ENCODE measurements at places on chromosomes 16 and 17. TPM values are rescaled to one million over a fixed set of nuclear protein-coding genes. Genes with fewer than 3 reads are reported as not detected.

Gene KRTAP2-3
- not detected for polyA plus RNA-seq

Gene TNFRSF17
- not detected for polyA plus RNA-seq

Gene KRT33A
- polyA plus RNA-seq, result not detected

Gene SLC25A19
- 20.6 TPM for polyA plus RNA-seq

Gene ITGAL
- not detected for polyA plus RNA-seq

Gene SLC38A8
- polyA plus RNA-seq, result not detected

Gene OR1A1
- not detected for polyA plus RNA-seq

Gene SLC16A13
- polyA plus RNA-seq, result 16.8 TPM

Gene TEX14
- polyA plus RNA-seq, result 0.02 TPM

Gene OR4D1
- polyA plus RNA-seq, result not detected

Gene GGA3
- 41.6 TPM for polyA plus RNA-seq

DNA sequence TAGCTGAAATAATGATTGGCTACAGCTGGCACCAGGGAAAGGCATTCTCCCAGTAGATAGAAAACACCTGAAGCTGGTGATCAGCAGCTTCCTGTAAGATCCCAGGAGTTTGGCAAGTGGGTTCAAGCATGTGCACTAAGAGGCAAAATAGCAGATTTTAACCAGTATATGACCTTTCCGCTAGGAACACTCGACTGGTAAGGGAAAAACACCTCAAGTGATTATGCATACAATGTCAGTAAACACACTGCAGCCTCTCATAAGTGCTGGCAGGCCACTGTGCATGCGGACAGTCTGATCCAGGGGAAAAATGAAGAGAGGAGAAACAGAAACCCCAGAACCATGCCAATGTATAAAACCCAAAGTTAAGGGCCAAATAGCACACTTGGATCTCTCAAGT, 49.0 kb upstream of the HLF start:
- DNase-seq, result no peak

- peak; percentile 46 for DNase-seq
Observed at GRCh38 chr17:78168903-78169793, 767 bp downstream of the SYNGR2 start.

DNA sequence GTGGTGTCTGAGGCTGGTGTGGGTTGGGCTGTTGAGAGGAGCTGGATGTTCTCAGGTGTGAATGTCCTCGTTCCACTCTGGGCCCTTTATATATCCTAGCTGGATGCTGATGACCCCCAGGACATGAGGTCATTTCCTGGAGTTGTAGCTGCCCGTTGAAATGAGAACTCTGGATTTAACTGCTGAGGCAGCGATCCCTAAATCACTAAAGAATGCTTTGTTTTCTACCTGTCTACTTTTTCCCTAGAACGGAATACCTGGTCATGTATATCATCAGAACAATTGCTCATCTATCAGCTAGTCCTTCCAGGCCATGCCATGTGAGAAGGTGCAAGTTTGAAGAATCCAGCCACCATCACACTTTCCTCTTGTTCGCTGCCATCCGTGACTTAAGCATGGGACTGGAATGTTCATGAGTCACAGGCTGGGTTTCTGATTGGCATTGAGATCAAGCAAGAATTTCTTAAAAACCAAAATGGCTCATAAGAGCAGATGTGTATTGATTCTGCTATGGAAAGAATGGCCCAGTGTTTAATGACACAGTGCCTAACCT, at the start of gene KRTAP2-3:
Gene KRTAP2-3 (minus strand): TSS at position 63 of the 553 bp plus-strand sequence. CDS start 64 bp downstream, outside the sequence.
- no peak for DNase-seq

GRCh38 chr17:40647624-40648383, at the start of gene SMARCE1:
Gene SMARCE1 (minus strand): TSS chr17:40647818. CDS start chr17:40645802, 2,016 bp downstream.
- peak; percentile 83 for DNase-seq

GRCh38 chr17:36919407-36919968, 17.8 kb upstream of the LHX1 start:
- no peak for DNase-seq

DNA sequence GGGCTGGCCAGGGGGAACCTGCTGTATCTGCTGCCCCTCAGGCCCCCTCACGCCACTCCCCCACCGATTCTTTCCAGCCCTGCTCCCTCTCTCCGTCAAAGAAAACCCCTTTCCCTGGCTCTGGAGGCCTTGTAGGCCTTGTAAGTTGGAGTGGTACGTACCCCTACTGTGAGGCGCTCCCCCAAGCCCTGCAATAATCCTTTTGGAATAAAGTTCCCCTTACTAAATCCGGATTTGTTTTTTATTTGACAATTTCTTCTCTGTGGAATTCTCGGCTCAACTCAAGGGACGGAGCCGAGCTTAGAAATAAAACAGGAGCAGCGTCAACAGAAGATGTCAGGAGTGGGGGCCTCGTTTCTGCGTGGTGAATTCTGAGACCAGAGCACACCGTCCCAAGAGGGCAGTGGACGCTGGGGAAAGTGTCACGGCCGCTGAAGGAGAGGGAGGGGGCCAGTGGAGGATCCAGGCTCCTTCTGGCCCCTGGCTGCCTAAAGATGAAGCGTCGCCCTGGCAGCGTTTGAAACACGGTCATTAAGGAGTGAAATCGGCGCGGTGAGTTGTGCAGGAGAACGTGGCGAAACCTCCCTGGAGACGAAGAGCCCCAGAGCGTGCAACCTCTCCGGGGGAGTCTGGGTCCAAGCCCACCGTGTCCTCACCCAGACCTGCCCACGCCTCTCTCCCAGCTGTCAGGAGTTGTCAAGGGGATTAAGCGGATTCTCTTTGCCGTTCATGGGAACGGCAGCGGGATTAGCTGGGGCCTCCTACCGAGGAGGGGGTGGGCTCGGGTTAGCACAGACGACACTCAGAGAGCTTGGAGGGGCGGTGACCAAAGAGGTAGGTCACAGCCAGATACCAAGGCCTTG, 47.0 kb downstream of the SLC7A5 start:
- no peak for DNase-seq

DNA sequence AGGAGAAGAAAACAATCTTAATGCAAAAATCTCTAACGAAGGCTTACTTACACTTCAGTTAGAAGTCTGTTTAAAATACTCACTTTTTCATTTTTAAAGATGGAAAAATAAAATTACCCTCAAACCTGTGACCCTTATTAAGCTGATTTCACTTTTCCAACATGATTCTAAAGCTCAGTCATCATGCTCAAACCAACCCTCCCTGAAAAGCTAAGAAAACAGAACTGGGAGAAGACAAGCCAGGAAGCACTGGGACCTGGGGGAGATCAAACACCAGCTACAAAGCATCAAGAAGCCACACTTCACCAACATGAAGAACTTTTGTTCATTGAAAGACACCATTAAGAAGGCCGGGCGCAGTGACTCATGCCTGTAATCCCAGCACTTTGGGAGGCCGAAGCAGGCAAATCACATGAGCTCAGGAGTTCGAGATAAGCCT, 88.8 kb downstream of the LITAF start:
- peak; percentile 44 for DNase-seq

DNA sequence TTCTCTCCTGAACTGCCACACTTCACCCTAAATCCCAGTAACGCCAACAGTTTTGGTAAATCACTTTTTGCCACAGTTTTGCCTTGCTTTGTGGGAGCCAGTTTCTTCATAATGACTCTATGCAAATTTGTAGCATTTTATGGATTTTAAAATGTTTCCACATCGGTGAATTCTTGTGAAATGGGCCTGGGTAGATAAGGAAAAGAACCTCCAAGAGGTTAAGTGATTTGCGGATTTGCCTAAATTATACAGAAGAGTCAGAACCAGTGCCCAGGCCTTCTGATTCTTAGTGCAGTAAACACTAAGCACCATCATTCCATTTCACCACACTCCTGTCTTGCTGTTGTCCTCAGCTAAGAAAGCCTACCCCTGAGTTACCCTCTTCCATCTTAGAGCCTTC, 17.9 kb downstream of the MINK1 start:
- DNase-seq, result no peak

GRCh38 chr17:9306086-9306485, 269.5 kb downstream of the STX8 start:
- no peak for DNase-seq

GRCh38 chr17:47851764-47852112, 775 bp upstream of the SP6 start:
- no peak for DNase-seq

DNA sequence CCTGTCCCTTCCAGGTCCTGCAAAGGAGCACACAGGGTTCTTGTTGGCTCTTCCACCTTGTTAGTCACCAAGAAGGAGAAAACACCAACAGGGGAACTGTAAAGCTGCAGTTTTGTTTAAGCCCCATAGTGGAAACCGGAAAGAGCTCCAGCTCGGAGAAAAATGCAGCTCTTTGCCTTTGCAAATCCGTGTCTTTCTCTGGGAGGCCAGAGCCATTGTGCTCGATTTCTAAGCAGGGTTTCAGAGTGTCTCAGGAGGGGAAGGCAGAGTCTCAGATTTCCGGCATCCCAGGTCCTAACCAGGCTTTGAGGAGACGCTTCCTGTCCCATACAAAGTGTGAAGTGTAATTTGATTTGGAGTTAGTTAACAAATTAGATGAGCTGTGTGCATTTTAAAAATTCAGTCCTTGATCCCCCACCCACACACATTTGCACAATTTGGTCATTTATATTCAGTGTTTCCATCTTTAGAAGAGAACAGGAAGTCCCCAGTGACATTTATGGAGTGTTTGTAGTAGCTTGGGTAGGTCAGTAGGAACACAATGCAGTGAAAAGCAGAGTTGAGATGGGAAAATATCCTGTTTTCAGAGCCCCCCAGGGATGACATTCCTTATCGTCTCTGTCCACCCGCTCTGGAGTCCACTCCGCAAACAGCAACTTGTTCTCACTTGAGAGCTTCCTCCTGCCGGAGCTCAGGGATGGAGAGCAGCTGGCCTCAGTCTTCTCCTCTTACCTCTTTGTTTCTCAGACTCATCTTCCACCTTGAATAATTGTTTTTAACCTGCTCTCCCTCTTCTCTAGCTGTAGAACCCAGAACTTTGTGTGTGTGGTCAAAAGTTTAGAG, 331.9 kb downstream of the SEC14L1 start:
- DNase-seq, result peak; percentile 28

- peak; percentile 92 for DNase-seq
Observed at GRCh38 chr17:1002771-1003555, 6.0 kb downstream of the TIMM22 start.

GRCh38 chr16:8120001-8120400, 470.3 kb downstream of the TMEM114 start:
- no peak for DNase-seq

DNA sequence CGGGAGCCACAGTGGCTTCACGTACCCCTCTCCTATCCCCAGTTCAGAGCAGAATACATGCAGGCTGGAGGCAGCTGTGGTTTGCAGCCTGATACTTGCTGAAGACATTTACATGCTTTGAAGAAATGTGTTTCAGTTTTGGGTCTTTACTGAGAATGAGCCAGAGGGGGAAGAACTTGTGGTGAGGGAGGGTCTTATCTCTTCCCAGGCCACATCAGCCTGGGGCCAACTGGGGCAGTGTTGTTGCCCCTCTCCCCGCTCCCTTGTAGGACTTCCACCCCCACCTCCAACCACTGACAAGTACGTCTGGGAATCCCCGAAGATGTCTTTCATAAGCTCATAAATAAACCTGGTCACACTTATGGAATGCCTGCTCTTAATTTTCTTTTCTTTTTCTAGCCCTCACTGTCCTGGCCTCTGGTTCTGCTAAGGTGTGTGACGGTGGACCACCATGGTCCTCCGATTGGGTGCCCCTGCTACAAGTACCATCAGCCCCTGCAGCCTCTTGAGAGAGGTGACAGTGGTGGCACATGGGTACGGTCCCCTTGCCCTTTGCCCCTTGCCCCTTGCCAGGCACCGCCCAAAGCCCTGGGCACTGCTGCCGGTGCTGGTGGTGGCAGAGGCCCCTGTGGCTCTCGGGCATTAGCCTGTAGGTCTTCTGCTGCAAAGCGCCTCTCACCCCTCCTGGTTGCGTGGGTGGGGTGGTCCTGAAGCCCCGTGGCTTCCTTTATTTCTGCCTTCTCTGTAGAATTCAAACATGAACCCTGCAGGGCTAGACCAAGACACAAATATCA, 144.8 kb upstream of the RPH3AL start:
- DNase-seq, result no peak

- no peak for DNase-seq
Observed at GRCh38 chr16:24921229-24921628, 75.5 kb downstream of the SLC5A11 start.

- peak; percentile 48 for DNase-seq
Observed at GRCh38 chr16:74617206-74617788, 10.4 kb upstream of the GLG1 start.

DNA sequence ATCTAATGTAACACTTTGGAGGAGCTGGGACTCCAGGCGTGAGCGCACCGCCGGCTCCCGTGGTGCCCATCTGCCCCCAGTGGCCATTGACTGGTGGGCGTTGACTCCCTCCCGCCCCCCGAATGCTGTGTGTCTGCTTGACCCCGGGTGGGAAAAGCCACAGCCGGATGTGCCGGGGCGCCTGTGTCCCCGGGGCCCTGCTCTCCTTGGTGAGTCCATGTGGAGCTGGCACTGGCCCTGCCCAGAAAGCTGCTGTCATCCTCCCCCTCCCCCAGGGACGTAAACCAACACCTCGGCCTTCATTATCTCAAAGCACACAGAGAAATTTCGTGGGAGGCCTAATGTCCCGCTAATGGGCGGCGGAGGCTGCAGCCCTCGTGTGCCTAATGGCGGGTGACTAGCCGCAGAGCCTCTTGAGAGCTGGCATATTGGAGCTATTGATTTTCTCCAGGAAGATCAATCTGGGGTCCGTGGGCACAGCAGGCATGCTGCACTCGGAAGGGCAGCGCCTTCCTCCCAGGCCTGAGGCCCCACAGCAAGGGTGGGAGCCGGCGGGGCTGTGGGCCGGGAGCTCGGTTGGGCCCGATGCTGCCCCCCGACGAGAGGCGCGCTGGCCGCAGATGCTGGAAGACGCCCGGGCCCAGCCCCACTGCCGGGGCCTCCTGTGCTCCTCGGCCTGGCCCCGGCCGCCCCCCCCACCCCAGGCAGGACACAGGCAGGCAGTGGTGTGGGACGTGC, 4.0 kb upstream of the PERCC1 start:
- DNase-seq, result no peak

GRCh38 chr17:10156948-10157607, 41.3 kb downstream of the GAS7 start:
- DNase-seq, result no peak

- DNase-seq, result peak; percentile 54
Observed at GRCh38 chr17:56679115-56679776, 85.7 kb downstream of the NOG start.

- DNase-seq, result no peak
Observed at GRCh38 chr16:68345351-68345810, 34.6 kb downstream of the PRMT7 start.

- DNase-seq, result peak; percentile 75
Observed at GRCh38 chr16:87945351-87946042, 5.7 kb upstream of the BANP start.

DNA sequence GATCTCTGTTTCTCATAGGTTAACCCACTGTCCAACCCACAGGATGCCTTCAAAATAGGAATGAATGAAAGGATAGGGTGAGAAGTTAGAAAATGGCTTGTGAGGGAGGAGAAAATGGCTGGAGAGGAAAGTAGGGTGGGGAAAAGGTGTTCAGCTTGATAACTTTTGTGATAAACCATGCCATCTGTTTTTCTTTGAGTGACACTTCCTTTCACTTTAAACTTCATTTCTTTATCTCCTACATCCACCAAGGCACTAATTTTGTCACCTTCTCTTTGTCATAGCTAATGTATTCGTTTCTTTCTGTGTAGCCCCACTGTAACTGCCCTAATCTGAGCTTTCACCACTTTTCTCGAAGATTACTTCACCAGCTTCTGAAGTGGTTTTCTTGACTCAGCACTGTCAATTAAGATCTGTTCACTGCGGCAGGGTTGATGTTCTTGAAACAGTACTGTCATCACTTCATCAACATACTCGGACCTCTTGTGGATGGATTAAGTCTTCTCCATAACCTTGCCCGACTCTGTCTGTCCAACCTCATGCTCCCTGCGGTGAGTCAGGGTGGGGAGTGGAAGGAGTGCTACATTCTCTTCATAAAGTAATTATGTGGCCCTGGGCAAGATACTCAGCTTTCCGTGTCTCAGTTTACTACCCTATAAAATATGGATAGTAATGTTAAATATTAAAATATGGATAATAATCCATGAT, 5.5 kb upstream of the KRT10 start:
- DNase-seq, result no peak

Data from endothelial cell of umbilical vein (primary cell).